NCI-H774 (cell line): ENCODE measurements at places on chromosomes 1 and 21.

DNA sequence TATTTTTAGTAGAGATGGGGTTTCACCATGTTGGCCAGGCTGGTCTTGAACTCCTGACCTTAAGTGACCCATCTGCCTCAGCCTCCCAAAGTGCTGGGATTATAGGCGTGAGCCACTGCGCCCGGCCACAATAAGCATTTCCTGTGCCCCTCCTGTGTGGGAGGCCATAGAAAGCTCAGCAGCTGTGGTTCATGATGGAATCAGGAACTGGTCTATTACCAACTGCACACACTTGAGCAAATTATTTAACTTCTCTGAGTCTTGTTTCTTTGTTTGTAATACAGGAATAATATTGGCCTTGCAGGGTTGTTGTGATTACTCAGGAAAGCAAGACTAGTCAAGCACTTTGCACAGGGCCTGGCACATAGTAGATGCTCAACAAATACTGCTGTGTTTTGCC, 15.0 kb downstream of the RHBG start:
- DNase-seq = no peak

DNA sequence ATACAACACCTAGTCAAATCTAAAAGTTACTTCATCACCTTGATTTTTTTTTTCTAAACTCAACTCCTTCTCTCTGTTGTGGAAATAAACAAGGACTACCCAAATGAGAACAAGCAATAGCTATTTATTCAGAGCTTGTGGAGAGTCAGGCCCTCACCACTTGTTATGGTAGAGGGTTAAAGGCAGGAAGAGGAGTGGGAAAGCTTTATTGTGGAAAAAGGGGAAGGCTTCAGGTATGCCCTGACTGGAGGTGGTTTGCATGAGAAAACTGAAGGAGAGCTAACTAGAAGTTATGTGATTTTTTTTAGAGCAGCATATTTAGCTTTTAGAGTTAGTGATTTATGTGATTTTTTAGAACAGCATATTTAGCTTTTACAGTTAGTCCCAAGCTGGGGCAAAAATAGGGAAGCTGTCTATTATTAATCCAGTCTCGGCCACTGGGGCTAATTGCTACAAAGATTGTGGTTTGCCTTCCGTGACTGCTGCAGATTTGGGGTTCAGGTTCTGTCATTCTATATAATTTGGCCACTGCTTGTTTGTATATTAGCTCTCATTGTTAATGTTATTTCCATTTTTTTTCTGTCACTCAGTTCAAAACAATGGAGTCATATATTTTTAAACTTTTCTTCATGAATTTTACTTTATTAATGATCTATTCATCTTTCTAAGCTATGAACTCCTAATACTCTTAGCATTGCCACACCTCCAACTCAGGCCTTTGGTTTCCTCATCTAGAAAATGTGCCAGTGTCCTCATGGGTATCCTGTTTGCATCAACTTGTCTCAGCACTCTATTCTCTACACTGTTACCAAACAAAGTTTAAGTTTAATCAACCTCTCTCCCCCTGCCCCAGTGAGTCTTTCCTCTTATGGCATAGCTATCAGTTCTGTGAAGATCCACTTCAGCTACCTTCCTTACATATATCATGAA, 713.0 kb downstream of the BRINP3 start:
- DNase-seq = no peak

- DNase-seq = peak; percentile 50
Measured at GRCh38 chr1:58857680-58858673, 74.1 kb upstream of the JUN start.

- no peak for DNase-seq
Measured at GRCh38 chr1:181057079-181057478, 23.3 kb downstream of the MR1 start.

DNA sequence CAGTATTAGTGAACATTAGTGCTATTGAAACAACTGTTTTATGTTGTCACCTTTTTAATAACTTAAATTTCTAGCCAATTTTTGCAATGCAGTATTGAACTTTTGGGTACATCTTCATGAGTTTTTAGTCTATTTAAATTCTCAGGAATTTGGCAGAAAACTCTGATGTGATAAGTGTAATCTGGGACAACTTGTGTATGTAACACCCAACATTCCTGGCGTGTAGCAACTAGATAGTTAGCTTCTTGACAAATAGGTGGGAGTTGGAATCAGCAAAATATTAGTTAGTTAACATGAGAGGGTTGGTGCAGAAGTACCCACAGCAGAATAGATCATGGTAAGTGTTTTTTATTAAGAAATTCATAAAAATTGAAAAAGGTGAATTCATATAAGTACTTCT, 111.6 kb downstream of the ITSN1 start:
- no peak for DNase-seq

DNA sequence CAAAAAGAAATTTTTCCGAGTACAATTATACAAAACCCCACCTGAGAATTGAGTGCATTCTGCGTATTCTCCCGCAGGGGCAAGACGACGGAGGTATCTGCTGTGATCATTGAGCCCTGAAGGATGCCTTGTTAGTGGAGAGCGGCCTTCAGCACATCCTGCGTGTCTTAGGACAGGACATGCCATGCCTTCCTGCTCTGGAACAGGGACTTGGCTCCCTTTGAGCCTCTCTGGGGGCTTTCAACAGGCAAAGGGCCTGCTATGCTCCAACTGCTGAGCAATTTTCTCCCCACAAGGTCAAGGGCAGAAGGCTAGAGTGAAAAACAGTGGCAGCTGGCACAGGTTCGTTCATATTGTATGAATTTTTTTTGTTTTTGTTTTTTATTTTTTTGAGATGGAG, 52.4 kb downstream of the TOR1AIP2 start:
- no peak for DNase-seq

DNA sequence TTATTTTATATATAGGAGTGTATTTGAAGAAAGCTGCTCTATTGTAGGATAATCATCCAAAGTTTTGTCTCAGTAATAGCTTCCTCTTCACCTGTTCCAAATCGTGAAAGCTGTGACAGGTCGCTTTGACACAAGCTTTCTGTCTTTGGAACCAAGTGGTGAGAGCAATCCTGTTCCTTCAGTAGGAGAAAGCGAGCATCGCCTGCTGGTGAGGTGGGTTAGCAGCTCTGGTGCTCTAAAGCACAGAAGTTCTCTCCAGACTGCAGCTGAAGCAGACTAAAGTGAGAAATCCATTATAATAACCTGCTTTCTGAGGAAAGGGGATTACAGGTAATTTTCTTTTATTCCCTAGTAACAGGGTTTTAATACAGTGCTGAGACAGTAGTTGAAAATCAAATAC, 803.8 kb downstream of the ADGRL2 start:
- no peak for DNase-seq

DNA sequence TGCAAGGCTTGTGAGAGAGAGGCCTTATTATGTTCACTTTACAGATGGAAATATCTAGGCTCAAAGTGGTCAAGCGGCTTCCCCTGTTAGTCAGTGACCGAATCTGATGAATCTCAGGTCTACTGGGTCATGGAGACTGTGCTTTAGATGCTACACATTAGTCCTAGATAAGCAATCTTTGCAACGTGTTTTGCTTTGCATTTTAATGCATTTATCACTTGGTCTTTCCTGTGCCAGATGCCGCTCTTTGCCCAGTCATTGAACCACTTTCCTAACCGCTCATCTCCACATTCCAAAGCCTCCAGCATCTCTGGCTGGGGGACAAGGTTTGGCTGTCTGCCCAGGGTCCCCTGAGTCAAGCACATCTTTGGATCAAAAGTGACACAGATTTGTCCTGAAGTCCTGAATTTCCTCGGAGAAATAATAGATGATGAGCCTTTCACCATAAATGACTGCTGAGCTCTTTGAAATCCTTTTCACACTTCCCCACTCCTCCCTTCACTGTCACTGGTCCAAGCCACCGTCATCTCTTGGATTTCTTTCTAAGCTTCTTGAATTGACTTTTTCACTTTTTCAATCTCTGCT, 96.0 kb upstream of the USP24 start:
- DNase-seq = no peak

DNA sequence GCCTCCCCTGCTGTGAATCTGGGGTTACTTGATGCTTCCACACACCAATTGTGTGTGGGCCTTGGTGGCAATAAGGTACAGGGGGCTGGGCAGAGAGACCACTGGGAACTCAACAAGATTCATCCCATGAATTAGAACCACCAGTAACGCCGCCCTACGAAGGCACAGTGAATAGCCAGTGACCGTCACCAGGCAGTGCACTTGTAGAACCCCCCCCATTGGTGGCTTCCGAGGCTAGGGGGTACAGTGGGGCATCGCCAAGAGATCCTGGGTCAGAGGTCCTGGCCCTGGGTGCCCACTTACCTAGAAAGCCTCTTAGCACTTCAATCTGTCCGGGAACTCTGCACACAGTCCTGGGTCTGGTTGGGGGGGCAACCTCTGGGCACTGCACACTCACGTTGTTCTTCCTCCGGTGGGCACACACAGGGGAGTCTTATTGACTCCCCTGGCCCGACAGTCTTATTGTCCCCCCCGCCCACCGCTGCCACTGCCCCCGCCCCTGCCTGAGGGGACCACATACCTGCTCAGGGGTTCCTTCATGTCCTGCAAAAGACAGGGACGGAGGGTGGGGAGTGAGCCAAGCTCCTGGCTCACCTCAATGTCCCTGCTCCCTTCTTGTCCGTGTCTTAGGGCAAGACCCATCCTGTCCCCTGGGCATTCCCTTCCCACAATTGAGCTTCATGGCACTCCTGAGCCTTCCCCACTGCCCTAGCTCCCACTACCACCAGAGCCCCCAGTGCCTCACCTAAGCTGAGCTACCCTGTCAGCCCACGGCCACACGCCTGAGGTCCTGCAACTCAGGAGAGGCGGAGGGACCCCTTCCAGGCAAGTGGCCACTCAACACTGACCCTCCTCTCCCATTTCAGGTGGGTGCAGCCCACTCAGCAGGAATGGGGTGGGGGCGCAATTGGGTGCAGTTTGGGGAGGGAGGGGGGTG, 2.5 kb upstream of the TRIM11 start:
- no peak for DNase-seq

GRCh38 chr1:7560601-7561181, 210.4 kb upstream of the VAMP3 start:
- DNase-seq = no peak

DNA sequence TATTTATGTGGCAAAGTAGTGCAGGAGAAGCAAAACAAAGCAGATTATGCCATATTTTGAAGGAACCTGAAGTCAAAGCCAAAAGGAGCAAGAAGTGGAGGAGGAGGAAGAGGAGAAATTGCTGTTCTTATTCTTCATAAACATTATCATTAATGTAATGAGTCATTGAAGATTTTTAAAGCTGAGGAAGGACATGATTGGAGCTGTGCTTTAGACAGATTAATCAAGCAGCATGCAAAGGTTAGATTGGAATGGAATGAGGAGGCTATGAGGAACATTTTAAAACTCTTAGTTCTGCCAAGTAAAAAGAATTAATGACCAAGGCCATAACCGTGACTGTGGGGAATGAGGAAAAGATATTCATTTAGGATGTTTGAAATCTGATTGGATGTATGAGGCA, 33.0 kb upstream of the HSD17B7 start:
- no peak for DNase-seq

- no peak for DNase-seq
Measured at GRCh38 chr1:98490099-98490498, 171.4 kb upstream of the SNX7 start.

GRCh38 chr1:192632641-192633532, 3.1 kb upstream of the RGS13 start:
- DNase-seq = no peak

DNA sequence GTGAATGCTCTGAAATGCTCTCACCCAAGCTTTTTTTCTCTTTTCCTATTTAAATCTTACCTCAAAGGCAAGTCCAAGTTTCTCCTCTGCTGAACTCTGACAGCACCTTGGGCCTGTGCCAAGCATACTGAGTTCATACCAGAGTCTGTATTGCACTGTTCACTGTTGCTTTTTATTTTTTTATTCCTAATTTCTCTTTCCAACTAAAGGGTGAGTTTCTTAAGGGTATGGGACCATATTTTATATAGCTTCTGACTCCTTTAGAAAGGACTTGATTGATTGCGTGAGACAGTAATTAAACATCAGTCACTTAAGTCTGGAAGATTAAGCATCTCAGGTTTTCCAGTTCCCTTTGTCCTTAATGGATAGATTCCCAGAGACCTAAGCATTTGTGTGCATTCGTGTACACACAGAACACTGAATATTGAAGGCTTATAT, 69.9 kb downstream of the CACHD1 start:
- DNase-seq = no peak

DNA sequence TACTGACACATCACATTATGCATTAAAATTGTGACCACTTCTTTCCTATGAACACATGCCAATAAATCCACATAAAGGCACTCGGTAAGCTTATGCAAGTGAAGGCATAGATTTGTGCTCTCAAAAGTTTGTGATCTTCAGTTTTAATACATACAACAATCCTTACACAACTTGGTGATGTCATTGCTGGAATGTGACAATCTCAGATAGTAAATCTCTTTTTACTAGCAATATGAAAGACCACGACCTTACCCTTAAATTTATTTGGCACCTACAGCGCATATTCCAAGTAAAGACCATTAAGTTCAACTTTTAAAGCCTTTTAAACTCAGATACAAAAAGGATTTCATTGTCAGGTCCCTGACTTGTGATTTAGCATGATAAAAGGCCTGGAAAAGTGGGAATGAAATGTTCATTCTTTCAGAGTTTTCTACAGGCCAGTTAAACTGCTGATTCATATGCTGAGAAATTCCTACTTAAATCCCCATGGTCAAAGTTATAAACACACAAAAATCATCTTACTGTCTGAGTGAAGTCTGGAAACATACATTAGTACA, 157.4 kb downstream of the SIPA1L2 start:
- DNase-seq = no peak

DNA sequence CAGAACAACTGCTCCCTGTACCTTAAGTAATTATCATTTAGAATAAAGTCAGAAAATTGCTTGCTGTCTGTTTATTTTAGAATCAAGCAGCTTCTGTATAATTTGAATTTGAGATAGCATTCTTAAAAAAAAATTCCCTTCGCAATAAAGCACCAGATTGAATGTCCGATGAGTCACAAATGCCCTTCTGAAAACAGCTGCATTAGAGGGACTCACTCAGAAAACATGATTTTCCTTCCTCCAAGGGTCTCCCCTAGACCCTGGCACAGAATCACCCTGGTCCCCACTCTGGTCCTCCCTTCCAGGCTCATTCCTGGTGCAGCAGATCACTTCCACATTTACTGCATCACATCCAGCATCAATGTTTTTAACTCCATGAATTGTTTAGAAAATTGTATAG, 471.1 kb upstream of the VAMP3 start:
- no peak for DNase-seq

DNA sequence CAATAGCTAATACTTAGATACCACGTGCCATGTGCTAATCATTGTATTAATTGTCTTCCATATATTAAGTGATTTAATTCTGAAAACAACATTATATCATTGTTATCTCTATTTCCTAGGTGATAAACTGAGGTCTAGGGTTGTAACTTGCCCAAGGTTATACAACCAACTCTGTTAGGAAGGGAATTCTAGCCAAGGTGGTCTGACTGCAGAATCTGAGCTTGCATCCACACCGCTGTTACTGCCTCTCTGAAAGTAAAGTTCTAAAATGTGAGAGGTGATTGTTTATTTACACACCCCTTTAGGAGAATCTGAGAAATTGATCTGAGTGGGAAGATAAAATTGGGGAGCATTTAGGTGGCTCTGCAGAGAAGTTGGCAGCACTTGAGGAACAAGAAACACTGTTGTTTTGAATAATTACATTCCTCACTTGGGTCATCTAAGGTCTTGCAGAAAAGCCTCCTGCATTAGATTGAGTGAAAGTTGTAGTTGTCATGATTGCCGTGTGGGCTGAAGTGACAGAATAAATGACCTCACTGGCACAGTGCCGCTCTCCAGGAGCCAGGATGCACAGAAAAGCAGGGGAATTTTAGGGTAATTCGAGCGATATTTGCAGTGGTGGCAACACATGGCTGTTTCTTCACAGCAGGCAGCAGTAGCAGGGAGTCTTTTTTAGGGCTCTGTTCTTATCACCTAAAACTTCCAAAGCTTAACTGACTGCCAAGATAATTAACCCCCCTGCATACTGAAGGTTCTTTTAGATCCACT, 121.7 kb downstream of the ADGRL4 start:
- DNase-seq = no peak
